ENCODE measurements at places on chromosomes 2 and 18. TPM values are rescaled to one million over a fixed set of nuclear protein-coding genes. Genes with fewer than 3 reads are reported as not detected.
A peak's percentile ranks its signal among the peaks of the same experiment; 100 is the strongest.

DAW1 gene
- total RNA-seq = not detected

CRACDL gene
- 4.9 TPM for total RNA-seq

MARCO gene
- 42.5 TPM for total RNA-seq

ELAC1 gene
- total RNA-seq = 5.6 TPM

UGT1A4 gene
- total RNA-seq = not detected

GALR1 gene
- total RNA-seq = not detected

LOXL3 gene
- 8.3 TPM for total RNA-seq

TCF23 gene
- total RNA-seq = 0.11 TPM

PLCL1 gene
- total RNA-seq = 45.0 TPM

HES6 gene
- 3.4 TPM for total RNA-seq

OR6B2 gene
- not detected for total RNA-seq

- DNase-seq = no peak
Observed at GRCh38 chr2:43576981-43577892, 18.6 kb downstream of the THADA start.

DNA sequence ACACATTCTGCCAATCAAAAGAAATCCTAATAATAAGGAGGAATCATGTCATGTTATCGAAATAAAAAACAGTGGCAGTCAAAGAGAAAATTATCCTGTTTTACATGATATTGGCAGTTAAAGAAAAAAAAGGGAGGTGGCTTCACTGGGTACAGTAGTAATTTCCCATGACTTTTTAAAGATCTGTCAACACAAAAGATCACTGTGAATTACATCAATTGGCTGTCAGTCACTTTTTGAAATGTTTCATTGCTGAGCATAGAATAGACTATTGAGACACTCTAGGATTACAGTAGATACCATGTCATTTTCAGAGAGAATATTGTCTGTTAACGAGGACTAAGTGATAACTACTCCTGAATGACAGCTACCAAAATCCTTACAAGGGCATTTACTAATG lies 335.7 kb upstream of the CYP26B1 start:
- DNase-seq = no peak

GRCh38 chr2:10554961-10555809 lies 107.1 kb upstream of the ODC1 start:
- no peak for DNase-seq

DNA sequence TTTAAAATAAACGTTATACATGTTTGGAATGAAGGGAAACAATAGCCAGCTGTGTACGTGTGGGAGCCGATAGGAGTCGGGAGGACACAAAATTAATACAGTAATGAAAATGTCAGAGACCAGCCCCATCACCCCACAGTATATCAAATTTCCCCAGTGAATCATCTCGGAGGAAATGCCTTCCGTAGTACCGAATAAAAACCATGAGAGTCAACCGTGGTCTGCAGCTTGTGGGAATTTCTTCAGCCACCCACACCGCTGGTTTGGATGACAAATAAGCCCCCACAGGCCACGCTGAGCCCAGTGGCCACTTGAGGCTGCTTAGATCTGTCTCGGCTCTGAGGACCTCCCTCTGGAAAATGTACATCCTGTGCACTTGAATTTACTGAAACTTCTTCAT lies 133.7 kb downstream of the COL6A3 start:
- DNase-seq = no peak

- DNase-seq = no peak
Observed at GRCh38 chr2:29191817-29192216, 76.6 kb downstream of the CLIP4 start.

GRCh38 chr2:143505542-143505941 lies 376.3 kb downstream of the ARHGAP15 start:
- no peak for DNase-seq

GRCh38 chr2:96534141-96534540 lies 2.4 kb upstream of the ARID5A start:
- DNase-seq = no peak

- no peak for DNase-seq
Observed at GRCh38 chr2:129912066-129912820, 67.2 kb upstream of the RAB6C start.

GRCh38 chr18:2572171-2572569 lies 813 bp downstream of the NDC80 start:
- DNase-seq = no peak

DNA sequence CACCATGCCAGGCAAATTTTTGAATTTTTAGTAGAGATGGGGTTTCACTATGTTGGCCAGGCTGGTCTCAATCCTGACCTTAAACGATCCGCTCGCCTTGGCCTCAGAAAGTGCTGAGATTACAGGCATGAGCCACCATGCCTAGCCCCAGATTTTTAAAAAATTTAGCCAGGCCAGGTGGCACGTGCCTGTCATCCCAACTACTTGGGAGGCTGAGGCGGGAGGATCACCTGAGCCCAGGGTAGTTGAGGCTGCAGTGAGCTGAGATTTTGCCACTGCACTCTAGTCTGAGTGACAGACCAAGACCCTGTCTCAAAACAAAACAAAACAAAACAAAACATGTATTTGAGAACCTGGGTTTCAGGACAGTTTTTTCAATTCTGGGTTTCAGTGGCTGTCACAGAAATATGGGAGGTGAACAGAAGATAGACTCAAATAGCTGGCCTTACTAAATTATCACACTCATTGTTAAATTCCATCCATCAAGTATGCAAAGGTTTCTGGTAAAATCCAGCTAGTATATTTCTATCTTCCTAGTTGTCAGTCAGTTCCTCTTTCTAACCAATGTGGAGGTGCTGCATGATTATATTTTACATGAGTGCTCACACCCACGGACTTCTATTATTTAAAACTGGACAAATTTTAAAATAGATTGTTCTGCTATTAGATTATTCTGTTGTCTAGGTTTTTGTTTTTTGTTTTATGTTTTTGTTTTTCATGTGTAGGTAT lies 5.4 kb downstream of the ALPG start:
- DNase-seq = no peak

- DNase-seq = no peak
Observed at GRCh38 chr2:74028290-74028689, 43.6 kb downstream of the TET3 start.

GRCh38 chr18:77077401-77077800 lies 55.2 kb downstream of the MBP start:
- DNase-seq = no peak

DNA sequence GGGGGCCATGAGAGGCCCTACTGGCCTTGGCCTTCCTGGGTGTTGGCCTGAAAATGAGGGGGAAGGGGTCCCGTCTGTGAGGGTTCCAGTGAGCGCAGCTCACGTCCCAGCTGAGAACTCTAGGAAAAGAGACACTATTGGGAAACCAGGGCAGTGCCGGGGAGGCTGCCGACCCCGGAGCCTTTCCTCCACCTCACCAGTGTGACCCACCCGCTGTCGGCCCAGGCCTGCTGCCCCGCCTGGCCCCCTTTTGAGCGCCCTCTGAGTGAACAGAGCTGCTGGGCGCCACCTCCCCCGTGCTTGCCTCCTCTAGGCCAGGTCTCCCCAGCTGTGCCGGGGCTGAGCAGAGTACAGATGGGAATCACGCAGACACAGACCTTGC lies 17.5 kb upstream of the ARHGEF4 start:
- no peak for DNase-seq

DNA sequence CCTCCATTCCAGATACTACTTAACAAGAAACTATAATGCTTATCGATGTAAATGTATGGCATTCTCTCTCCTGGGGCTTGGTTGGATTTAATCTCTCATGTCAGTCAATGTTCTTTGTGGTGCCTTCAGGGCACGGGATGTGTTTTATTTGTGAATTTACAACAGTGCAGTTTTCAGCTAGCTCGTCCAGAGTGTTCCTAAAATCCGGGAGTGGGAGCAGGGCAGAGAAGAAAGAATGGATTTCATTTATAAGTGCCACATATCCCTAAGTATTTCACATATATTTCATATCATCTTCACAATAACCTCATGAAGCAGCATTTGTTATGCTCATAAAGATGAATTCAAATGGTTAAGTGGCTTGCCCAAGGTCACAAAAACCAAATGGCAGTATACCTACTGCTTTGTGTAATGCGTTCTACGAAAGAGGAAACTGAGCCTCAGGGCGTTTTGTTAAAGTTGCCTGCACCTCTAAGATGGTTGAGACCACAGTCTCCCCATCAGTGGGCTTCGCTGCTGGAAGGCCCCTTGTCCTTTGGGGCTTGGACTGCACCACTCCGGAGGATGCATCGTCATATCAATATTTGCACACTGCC lies 134.7 kb upstream of the MGAT5 start:
- DNase-seq = no peak

DNA sequence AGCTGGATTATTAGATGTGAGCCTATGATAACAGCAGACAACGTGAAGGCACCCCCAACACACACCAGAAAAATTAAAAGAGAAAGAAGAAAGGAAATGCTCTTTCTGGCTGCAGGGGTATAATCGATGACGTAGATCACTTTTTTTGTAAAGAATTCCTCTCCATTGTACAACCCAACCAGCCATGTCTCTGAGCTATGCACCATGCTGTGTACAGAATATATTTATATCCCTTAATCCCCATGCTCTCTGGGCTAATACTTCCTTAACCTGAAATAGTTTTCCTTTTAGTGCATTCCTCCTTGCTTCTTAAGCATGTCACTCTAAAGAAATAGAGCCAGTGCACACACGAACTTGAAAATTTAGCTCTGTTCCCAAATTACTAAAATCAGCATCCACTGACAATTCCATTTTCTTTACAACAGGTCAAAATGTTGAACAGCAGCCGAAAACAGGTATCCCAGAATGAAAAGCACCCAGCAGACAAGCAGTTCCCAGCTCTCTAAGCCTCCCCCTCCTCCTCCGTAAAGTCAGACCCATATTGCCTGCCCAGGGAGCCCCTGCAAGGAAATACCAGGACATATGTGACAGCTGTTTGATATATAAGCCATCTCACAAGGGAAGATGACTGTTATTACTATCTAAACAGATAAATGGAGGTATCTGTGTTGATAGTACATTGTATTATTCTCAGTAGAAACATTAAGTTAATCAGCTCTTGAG lies 247.4 kb upstream of the RAB6C start:
- DNase-seq = no peak

GRCh38 chr18:74832999-74833398 lies 235.3 kb downstream of the ZNF407 start:
- DNase-seq = no peak

- peak; percentile 36 for DNase-seq
Observed at GRCh38 chr2:190500054-190500502, 34.4 kb downstream of the NEMP2 start.

DNA sequence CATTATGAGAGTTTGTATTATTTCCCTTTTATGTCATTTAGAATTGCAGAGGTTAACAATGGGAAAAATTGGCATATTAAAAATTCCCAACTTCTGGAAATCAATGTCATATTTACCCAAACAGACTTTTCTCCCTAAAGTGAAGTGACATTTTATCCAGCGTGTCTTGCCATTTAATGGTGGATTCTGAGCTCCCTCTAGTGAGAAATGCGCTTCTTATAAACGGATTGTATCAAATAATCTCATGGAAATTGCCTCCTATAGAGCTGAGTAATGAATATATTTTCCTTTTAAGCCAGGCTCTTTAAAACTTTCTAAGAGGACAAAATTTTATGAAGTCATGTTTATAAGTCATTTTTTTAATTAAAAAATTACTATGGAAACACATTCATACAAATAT lies 5.7 kb upstream of the GCFC2 start:
- no peak for DNase-seq

DNA sequence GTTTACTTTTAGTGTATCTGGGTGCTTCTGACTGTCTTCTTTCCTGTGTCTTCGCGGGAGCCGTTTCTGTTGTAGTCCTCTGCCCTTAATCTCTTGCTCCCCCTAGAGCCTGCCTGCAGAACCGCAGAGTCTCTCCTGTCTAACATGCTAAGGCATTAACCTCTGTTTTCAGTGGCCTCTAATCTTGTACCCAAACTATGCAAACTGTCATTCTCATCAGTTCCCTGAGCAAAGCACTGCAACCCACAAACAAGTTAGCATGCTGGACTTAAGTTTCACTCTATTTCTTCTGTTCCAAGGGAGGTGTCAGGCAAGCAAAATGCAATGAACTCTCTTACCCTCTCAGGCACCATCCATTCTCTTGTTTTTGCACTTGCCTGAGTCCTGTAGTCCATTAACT lies 138.4 kb downstream of the OTX1 start:
- no peak for DNase-seq

- DNase-seq = no peak
Observed at GRCh38 chr18:52582516-52582915, 242.5 kb downstream of the DCC start.

DNA sequence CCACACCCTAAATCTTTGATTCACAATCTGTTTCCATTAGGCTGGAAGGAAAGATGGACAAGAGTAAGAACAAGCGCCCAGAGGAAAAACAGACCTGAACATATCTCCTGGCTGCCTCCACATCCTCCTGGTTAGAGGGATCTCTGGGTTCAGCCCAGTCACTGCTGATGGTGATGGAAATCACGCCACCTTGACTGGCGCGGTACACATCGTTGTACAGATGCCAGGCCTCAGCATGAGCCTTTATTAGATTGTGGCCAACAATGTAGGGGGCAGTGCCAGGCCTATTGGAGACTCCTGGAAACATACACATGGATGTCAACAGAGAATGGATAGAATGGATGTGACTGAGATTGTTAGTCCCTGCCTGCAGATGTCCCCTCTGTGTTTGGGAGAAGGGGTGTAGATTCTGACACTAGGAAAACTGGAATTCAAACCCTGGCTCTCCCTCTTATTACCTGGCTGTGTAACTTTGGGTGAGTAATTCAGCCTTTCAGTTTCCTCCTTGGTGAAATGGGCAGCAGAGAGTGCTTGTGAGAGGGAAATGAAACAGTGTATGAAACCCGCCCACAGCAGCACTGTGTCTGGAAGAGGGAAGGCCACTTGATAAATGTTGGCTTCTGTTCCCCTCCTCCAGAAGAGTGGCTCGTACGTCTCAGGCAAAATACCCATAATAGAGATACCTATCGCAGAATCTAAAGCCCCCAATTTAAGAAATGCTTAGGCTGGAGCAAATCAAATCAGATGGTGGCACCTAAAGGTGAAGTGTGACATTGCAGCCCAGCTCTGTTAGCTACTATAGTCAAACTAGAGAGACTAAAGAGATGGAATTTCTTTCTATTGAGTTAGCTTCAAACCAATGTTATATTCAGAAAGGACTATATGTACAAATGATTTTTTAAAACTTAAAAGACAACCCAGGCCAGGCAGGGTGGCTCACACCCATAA lies 36.2 kb downstream of the LCT start:
- no peak for DNase-seq

Data from right cardiac atrium (tissue), 5 donors.